NCI-H1092 (cell line): ENCODE measurements at places on chromosomes 7 and 10.

- no peak for DNase-seq
Observed at GRCh38 chr7:116687801-116688201, 15.8 kb downstream of the MET start.

- peak; percentile 15 for DNase-seq
Observed at GRCh38 chr7:8290645-8291308, 28.8 kb upstream of the ICA1 start.

GRCh38 chr10:123569436-123570035 is 96.6 kb upstream of the GPR26 start:
- DNase-seq: no peak

GRCh38 chr7:115827305-115828045 is 203.1 kb downstream of the TFEC start:
- no peak for DNase-seq

- no peak for DNase-seq
Observed at GRCh38 chr10:119517235-119518141, 25.0 kb downstream of the RGS10 start.

GRCh38 chr10:123187781-123188180 is 33.6 kb downstream of the BUB3 start:
- DNase-seq: no peak

DNA sequence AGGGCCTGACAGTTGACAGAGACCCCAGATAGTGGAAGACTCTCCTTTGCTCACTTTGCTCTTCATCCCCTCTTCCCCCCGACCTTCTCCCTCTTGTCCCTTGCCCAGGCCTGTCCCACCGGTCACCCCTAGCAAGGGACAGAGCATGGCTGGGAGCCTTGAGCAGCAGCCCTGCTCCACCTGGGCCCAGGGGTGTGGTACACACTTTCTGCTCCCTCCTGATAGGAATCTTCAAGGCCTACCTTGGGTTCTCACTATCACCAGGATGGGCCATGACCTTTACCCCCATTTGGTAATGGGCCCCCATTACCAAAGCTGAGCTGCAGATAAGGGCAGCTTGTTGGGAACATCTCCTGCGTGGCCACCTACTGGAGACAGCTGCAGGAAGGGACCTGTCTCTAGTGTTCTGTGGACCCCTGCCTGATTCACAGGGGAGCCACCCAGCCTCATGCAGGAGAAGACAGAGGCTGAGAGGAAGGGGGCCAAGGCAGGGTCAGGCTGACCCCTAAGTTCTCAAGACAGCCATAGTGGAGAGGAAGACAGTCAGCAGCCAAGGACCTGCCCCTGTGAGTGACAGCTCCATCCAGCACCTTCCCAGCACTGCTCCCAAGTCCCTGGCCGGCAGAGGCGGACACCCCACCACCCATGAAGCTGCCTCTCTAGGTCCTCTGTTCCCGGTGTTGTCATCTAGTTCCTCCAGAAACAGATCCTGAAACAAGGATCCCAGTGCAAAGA is 913 bp upstream of the NPC1L1 start:
- DNase-seq: no peak

GRCh38 chr10:117294039-117294645 is 53.2 kb downstream of the SLC18A2 start:
- no peak for DNase-seq

DNA sequence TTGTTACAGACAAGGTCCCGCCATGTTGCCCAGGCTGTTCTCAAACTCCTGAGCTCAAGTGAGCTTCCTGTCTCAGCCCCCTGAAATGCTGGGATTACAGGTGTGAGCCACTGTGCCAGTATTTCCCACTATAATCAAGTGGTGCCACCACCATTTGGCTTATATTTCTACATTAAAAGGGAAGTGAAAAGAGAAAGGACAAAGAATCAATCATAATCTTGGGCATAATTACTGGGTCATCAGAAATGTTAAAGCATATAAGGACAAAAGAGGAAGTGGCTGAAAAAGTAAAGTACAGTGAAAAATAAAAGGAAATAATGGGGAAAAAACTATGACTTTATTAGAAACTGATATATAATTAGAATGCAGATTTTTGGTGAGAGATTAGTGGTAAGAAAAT is 25.7 kb upstream of the ENTPD1 start:
- DNase-seq: no peak

DNA sequence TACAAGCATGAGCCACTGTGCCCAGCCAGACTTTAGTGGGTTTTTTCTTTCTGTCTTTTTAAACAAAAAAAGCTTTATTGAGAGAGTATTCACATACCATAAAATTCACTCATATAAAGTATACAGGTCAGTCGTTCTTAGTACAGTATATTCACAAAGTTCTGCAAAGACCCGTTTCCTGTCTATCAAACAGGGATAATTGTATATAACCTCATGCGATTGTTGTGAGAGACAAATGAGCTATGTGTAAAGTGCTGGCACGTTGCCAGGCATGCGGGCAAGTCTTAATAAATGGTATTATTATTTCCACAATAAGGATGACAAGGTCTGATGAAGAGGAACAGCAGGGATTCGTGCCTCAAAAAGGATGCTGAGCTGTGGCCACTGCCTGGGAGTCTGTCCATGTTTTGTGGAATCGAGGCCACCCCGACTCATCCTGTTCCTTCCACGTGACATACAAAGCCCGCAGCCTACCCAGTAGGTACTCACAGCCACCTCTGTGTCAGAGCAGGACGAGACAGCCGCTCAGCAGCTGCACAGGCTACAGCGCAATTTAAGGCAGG is 51.6 kb downstream of the SMKR1 start:
- DNase-seq: peak; percentile 48

DNA sequence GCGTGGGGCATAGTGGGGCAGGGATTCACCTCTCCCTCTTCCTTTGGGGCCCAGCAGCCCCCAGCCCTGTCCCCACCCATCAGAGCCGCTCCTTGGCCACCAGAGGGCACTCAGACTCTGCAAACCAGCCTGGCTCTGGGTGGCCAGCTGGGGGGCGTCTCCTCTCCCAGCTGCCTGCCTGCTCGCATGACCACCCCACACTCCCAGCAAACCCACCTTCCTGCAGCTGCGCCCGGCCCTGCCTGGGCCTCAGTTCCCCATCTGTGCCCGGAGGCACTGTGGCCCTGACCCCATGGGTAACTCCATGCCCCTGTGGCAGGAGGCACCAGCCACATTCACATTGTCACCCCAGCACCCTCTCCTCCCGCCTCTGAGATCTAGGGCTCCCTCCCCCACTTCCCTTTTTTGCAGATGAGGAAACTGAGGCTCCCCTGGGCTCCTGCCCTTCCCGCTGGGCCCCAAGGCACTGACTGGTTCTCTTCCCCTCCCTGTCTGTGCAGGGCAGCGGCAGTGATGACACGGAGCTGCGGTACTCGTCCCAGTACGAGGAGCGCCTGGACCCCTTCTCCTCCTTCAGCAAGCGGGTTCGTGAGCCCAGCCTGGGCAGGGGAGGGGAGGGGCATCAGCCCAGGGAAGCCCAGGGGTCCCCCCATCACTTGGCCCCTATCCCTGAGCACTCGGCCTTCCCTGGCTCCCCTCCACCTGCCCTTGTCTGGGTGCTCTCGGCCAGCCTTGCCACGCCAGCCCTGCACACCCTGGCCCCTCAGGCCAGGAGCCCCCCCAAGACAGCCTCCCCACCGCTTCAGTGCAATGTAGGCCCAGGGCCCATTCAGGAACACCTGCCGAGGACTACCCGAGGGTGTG is 6.9 kb upstream of the SH2B2 start:
- DNase-seq: peak; percentile 67

- DNase-seq: no peak
Observed at GRCh38 chr10:80452069-80452468, 2.0 kb upstream of the TSPAN14 start.

- DNase-seq: no peak
Observed at GRCh38 chr7:82017334-82017943, 247.6 kb upstream of the HGF start.

- DNase-seq: no peak
Observed at GRCh38 chr10:132407243-132407746, 10.3 kb downstream of the PWWP2B start.

DNA sequence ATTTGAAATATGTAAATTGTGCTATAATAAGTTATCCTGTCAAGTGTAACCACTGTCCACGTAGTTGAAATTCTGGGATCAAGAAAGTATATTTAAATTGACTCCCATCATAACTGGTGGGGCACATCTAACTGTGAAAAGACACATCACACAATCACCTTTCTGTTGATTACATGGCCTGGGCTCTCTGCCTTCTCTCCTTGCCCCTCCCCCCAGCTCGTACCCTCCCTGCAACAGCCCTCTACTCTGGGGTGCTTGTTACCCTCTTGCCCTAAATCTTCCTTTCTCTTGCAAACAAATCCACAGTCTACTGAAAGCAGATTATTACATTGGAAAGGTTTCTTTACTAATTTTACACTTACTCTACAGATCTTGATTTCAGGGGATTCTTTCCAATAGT is 56.3 kb downstream of the CCDC186 start:
- DNase-seq: no peak

GRCh38 chr7:99083068-99083651 is 60.7 kb downstream of the SMURF1 start:
- DNase-seq: no peak

- DNase-seq: peak; percentile 34
Observed at GRCh38 chr7:19932549-19933249, 159.3 kb upstream of the TMEM196 start.

GRCh38 chr7:18550574-18550973 is 55.0 kb downstream of the HDAC9 start:
- no peak for DNase-seq
